Left cardiac atrium (tissue), 4 donors: ENCODE measurements at places on chromosomes 6 and 20.

GRCh38 chr6:167682125-167682524, 144.6 kb upstream of the AFDN start:
- no peak for DNase-seq

GRCh38 chr20:5402903-5403531, 86.3 kb upstream of the PROKR2 start:
- DNase-seq, result no peak

- no peak for DNase-seq
These were observed 118.7 kb downstream of the HFE start for GRCh38 chr6:26205625-26206574.

DNA sequence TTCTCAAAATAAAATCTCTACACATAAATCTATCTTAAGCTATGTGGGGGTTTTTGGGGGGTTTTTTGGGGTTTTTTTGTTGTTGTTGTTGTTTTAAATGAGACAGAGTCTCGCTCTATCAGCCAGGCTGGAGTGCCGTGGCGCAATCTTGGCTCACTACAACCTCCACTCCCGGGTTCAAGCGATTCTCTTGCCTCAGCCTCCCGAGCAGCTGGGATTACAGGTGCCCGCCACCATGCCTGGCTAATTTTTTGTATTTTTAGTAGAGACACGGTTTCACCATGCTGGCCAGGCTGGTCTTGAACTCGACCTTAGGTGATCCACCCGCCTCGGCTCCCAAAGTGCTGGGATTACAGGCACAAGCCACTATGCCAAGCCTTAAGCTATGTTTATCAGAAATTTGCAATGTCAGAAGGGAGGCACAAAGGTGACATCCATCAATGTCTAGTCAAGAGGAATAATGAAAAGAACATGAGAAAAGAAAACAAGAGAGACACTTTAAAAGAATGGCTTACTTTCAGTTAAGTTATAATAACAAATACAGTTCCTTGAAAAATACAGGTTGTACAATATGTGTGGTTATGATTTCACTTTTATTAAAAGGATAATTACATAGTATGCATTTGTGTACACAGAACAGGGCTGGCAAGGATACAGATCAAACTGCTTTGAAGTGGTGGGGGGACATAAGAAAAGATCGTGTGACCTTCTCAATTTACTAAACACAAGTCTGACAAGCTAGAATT, 28.6 kb downstream of the SLC23A2 start:
- DNase-seq, result no peak

GRCh38 chr6:4179960-4180651, 44.7 kb upstream of the ECI2 start:
- no peak for DNase-seq

DNA sequence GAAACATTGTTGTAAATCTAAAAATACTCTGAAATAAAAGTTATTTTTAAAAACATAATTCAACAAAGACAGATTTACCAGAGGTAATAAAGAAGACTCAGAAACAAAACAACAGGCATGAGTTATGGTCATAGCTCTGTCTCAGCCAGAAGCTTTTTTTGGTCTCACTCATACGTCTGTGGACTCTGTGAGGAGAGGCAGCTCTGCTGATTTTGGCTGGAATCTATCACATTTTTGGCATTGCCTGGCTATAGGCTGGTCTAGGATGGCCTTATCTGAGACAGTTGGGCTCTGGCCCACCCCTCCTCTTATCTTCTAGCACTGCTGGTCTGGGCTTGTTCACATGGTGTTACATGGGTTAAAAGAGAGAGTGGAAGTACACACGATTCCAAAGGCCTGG, 514.0 kb upstream of the BTBD3 start:
- peak; percentile 44 for DNase-seq

DNA sequence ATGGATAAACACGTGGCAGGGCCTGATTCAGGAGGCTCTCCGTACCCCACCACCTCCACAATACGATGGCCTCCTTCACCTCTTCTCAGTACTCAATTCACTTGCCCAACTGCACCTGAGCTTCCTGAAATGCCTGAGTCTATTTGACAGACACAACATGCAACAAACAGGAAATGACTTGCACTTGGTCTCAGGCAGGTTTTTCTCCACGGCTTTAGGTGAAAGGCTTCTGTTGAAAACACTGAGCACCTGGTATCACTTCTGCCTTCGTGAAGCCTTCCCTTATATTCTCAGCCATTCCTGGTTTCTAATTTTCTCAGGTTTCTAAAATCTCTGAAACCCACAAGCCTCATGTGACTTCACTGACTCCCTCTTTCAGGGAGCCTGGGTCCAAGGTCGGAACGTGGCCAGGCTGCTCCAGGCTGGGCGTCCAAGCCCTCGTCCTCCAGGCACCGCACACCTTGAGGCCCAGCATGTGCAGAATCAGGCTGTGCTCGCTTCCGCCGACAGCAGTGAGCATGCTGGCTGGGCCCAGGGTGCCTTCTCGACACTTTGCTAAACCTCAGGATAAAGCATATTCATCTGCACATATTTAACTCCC, 34.7 kb downstream of the TAF4 start:
- DNase-seq, result no peak

- DNase-seq, result no peak
These were observed 435 bp upstream of the ZNF322 start for GRCh38 chr6:26660000-26660361.

DNA sequence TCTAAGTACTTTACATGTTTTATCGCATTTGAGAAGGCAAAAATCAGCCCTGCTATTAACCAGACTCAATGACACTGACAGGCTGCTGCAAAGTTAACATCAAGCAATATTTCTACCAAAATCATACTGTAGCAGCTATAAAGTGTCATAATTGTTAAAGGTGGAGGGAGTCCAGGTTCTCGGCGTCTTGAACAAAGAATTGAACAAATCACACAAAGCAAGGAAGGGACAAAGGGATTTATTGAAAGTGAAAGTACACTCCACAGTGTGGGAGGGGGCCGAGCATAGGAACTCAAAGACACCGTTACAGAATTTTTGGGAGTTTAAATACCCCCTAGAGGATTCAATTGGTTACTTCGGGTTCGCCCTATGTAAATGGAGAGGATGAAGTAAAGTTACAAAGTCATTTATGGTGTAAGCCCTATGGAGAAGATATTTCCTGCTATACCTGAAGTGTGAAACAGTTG, 12.9 kb upstream of the ZNF391 start:
- no peak for DNase-seq

DNA sequence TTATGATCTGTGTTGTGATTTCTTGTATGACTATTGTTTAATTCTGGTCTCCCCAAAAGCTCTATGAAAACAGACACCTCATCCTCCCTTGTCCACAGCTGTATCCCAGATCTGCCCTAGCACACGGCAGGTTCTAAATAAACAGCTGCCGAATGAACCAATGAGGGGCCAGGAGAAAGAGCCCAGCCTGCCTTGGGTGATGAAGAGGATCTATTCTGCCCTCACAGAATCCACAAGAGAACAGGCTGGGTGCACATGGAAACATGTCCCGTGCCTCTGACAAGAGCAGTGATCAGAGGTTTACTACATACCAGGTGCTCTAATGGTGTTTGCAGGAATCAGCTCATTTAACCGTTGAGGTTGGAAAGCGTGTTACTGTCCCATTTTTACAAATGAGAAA, 15.6 kb upstream of the TLDC2 start:
- no peak for DNase-seq

DNA sequence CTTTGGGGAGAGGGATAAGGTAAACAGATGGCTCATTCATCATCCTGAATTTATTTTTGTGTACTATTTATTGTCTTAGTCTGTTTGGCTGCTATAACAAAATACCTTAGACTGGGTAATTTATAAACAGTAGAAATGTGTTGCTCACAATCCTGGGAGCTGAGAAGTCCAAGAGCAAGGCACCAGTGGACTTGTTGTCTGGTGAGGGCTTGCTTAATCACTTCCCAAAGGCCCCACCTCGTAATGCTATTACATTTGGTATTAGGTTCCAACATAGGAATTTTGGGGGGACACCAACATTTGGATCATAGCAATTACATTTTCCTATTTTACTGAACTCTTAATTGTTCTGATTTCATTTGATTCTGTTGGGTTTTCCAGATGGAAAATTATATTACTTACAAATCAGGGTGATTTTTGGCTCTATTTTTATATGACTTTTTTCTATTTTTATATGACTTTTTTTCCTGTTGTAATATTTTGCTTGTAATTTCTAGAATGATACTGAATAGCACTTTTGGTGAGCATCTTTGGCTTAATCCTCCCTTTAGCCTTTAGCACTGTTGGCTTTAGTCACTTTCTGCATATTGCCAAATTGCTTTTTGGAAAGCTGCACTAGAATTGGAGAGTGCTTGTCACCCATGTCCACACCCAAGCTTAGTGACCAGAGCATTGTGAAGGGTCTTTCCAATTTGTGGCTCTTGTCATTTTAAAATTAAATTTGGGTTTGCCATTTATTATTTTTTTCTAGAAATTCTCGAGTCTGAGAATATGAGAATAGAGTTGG, 43.7 kb upstream of the TULP4 start:
- no peak for DNase-seq

- peak; percentile 18 for DNase-seq
These were observed 48.9 kb upstream of the BHLHE23 start for GRCh38 chr20:63055575-63056235.

GRCh38 chr6:152316024-152316423, 321.1 kb downstream of the SYNE1 start:
- peak; percentile 67 for DNase-seq

DNA sequence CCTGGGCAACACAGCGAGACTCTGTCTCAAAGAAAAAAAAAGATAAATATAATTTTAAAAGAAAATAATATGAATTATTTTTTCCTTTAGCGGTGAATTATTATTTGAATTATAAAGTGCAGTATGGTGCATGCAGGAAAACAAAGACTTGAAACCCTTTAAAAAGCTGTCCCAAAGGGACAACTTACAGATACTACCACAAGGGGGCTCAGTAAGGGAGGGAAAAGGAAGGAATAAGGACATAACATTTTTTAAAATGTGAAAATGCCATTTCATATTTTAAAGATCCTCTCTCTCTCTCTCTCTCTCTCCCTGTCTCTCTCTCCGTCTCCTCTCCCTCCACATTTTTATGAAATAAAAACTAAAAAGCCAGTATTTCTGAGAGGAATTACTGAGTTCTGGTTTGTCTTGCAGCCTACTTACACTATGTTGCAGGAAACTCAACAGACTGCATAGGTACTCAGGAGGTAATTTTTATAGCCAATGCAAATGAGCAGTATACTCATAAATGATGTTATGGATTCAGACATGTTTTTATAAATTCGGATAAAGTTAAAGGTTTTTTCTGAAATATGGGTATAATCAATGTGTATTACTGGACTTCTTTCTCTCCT, 455.0 kb upstream of the GJE1 start:
- no peak for DNase-seq

DNA sequence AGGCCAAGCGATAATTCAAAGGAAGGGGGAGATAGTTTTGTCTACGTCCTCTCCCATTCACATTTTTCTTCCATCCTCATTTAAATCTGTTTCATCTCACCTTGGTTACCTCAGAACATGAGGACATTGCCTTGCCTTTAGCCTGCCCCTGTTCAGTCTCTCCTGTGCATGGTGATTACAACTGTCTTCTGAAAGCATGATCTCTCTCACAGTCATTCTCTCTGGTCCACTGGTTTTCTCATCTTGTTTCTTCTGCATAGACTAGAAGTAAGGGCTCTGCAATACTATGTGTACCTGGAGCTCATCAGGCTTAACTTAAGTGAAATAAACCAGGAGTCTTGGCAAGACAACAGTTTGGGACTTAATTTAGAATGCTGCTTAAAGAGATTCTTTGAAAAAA, 31.4 kb downstream of the CLVS2 start:
- no peak for DNase-seq

DNA sequence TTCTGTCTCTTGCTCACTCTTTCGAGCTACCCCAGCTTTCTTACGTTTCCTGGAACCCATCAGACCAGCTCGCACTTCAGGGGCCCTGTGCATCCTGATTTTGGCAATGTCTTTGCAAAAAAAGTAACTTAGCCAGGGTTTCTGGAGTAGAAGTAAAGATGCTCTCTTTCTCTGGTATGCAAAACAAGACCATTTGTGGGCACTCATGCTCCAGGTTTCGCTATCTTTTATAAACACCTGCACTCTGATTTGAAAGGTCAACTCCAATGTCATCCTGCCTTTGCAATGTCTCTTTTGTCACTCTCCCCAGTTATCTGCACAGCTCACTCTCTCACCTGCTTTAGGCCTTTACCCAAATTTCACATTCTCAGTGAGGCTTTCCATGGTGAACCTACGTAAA, 869.1 kb downstream of the QKI start:
- DNase-seq, result no peak

GRCh38 chr6:7974565-7974937, 64.0 kb upstream of the TXNDC5 start:
- no peak for DNase-seq

DNA sequence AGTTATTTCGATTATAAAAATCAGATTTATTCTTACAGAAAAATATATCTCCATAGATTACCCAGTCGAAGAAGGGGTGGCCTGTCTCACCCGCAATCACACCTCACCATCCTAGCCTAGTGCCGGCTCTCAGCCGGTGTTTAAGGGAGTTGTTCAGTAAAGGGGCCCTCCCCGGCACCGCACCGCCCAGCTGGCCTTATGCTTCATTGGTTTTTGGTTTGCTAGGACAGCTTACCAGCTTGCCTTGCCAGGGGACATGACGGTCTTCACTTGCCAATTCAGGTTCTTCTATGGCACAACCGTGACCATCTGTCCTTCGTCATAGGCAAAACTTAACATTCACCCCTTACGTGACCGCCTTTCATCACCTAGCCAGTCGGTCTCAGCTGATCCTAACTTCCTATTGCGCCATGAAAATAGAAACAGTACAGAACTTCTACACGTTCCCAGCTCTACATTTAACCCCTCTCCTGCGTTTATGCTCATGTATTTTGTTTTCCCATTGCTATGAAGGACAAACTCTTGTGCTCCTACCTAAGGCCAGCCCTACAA, 44.7 kb upstream of the SLC22A16 start:
- DNase-seq, result no peak

GRCh38 chr6:128474481-128474880, 45.9 kb downstream of the PTPRK start:
- no peak for DNase-seq

GRCh38 chr20:53920647-53921245, 149.6 kb downstream of the BCAS1 start:
- no peak for DNase-seq

DNA sequence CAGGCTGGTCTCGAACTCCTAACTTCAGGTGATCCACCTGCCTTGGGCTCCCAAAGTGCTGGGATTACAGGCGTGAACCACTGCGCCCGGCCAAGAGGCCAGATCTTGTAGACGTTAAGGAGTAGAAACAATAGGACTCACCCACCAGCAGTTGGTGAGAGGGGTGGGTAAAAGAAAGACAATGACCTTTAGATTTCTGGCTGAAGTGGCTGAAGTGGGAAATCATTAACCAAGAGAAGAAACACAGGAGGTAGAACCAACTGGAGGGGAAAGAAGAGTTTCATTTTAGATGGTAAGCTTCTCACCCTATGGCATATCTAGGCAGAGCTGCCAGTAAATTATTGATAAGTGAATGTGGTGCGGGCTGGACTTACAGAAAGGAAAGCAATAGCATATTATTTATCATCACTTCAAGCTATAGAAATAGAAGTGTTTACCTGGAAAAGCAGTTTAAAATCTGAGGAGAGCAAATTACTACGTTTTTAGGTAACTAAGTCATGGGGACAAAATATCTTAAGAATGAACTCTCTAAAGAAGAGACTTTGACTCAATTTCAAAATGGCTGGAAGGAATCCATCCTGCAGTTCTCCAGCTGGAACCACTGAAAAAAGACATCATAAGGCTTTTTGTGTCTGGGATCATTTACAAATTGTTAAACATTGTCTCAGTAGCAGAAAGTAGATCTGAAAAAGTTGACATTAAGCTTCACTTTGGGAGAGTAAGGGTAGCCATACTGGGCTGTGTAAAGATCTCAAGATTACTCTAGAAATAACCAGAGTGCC, 109.6 kb downstream of the ALDH8A1 start:
- no peak for DNase-seq

GRCh38 chr6:69128411-69128810, 493.3 kb downstream of the ADGRB3 start:
- no peak for DNase-seq
